HFFc6 (cell line): ENCODE measurements at places on chromosomes 7 and 10. TPM values are rescaled to one million over a fixed set of nuclear protein-coding genes. Genes with fewer than 3 reads are reported as not detected.

PLEKHS1 gene
- total RNA-seq, result 0.05 TPM in 2 of 3 replicates, not detected in the other

OR2A5 gene
- total RNA-seq, result not detected in 3 replicates

DHTKD1 gene
- total RNA-seq, result 10.2 to 13.7 TPM (median 13.6 TPM) in 3 replicates

OR2A1 gene
- not detected in 3 replicates for total RNA-seq

GPR146 gene
- total RNA-seq, result 0.53 to 1.4 TPM (median 0.72 TPM) in 3 replicates

PSMC2 gene
- 167 to 189 TPM (median 168 TPM) in 3 replicates for total RNA-seq

NCF1 gene
- not detected in 3 replicates for total RNA-seq

DNA sequence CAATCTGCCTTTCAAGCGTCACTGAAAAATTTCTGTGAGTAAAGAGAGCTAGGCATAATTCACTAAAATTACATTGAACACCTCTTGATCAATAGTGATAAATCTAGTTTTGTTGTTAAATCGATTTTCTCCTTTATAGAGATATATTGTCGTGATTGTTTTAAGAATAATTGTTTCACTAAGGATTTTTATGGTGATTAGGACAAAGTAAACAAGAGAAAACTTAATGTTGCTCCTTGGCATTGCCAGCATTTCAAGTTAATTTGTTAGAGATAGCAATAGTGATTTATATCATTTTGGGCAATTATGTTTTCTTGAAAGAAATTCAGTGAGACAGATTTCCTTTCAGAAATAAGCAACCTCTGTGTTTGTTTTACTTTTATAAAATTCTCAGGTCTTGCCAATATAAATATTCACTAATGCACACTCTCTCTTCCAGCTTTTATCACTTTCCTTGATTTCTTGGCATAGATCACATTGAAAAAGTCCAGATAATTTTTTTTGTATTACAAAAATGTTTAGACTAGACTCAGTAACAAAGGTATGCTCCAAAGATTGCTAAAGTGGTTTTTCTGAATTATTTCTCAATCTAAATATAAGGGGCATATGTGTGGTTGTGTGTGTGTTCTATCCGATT, 538.7 kb downstream of the TFEC start:
- DNase-seq, result no peak

DNA sequence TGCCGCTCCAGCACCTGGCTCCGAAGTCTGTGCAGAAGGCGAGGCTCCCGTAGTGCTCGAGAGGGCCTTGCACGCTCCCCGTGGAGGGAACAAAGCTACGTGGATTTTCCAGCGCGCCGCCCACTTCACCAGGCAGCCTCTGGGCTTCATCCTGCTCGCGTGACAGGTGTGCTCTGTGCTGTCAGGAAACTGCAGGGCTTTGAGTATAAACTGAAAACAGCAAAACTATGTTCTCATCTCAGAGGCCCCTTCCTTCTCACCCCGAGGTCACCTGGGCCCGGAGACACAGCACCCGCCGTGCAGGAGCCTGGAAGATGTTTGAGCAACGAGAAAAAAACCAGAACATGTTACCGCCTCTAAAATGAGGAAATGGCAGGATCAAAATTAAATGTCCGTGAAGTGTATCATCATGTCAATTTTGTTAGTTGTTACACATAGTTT, 17.6 kb upstream of the GPR146 start:
- DNase-seq, result no peak

DNA sequence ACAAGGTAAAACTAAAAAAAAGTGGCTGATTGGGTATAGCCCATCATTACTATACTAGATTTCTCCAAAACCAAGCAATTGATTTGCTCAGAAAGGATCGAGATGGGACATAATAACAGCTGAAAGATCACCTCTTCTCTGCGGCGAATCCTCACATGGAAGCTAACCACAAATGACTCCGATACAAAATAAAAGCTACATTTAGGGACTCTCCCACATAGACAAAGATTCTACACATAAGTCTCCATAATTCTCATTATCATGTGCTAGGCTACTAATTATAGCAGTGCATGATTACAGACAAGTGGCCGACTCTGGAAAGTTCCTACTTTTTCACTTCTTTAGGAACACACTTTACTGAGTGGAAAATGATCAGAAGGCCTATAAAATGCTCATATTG, 116.9 kb downstream of the RSU1 start:
- DNase-seq, result no peak

GRCh38 chr7:19970514-19970913, 197.1 kb upstream of the TMEM196 start:
- no peak for DNase-seq

GRCh38 chr7:111869280-111869679, 307.0 kb upstream of the IMMP2L start:
- DNase-seq, result no peak

DNA sequence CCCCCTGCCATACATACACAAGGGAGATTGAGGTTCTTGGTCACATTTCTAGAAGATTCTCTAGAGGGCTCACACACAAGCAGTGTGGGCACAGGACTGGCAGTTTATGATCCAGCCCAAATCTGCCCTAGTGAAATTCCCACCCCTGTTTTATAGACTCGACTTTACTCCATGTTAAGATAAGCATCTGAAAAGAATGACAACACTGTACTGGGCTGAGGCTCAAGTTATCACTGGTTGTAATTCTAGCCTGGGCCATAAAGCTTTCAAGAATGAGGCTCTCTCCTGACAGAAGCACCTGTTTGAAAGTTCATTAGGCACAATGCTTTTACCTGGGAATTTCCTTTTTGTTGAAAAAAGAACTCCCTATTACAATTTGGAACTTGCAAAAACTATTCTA, 195.6 kb upstream of the GLI3 start:
- no peak for DNase-seq

DNA sequence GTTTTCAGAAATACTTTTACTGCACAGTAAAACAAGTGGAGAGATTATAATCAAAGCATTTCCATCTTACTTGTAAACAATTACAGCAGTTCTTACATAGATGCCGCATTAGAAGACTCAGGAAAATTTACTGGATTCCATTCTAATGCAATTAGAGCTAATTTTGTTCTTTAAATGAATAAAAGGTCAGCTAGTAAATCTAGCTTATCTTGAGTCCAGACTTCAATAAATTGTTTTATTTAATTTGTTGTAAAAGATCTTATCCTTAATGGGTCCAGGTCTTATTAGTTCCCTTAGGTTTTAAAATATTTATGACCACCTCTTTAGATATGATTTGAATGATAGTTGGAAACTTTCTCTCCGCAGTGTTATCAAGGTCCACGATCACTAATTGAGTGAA, 70.2 kb upstream of the GATA3 start:
- no peak for DNase-seq

DNA sequence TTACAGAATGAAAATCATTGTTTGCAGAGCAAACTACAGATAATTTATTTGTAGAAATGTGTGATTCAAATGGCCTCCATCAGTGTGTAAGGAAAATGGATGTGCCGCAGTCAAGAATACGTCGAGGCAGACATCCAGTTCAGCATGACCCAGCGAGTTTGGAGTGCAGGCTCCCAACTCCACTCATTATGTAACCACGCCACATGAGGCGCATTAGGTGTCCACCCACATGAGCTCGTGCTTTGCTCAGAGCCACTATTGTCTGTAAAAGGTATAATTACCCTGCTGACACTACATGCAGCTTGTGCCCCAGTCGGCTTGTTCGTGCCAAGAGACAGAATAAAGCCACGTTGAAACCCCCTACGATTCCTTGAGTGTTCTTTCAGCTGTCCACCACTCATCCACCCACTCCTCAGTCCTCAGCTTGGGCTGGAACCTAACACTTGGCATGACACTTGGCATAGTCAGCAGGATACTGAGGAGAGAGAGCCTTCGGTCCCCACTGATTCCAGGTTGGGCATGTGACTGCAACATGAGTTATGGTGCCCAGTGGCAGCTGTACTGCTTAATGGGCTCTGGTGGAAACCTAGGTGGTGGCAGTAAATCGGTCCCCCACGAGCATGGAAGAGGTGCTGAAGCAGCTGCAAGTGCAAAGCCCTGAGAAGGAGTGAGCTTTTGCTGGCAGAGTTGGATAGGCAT, 102.7 kb downstream of the BICC1 start:
- no peak for DNase-seq

DNA sequence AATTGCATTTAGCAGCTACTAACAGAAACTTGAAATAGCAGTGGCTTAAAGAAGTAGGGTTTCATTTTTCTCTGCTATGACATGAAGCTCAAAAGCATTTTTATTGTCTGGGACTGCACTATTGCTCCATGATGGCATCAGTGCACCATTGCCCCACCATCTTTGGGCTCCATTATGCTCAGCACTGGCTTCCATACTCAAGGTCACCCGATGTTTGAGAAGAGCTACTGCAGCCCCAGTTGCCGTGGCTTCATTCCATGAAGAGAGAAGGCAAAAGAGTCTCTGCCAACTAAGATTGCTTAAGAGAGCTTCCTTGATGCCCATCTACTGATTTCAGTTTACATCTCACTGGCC, 192.2 kb upstream of the LRGUK start:
- DNase-seq, result peak; percentile 9

DNA sequence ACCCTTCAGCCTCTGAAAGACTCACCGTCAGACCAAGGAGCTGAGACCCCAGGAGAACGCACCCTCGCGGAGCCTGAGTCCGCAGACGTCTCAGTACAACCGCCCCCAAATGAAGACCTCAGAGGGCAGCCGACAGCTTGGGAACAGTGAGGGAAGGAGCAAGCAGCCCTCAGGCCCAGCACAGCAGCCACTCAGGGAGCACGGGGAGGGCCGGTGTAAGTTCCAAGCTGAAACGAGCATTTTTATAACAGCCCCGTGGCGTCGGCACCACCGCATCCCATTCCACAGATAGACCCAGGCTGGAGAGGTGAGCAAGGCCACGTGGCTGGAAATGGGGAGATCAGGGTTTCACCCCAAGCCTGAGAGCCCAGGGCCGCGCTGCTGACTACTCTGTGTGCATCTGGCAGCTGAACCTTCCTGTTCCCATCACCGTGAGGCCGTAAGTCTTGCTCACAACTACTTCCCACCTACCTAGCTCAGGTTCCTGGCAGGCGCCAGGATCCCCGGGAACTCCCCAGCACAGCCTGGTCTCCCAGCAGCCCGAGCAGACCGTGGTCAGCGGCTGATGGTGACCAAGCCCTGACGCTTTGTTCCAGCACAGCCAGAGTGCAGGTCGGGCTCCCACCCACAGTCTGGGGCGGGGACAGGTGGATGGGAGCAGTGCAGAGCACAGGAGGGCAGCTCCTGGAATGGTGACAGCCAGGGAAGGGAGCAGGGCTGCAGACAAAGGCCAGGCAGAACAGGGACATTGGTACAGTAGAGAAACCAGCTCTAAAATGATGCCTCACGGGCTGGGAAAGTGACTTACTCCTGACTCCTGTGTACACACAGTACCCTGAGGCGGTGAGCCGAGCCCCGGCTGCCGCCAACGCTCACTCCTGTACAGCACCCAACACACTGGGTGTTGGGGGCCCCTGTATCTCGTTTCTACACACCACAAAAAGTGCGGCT, 6.1 kb upstream of the NOM1 start:
- no peak for DNase-seq

DNA sequence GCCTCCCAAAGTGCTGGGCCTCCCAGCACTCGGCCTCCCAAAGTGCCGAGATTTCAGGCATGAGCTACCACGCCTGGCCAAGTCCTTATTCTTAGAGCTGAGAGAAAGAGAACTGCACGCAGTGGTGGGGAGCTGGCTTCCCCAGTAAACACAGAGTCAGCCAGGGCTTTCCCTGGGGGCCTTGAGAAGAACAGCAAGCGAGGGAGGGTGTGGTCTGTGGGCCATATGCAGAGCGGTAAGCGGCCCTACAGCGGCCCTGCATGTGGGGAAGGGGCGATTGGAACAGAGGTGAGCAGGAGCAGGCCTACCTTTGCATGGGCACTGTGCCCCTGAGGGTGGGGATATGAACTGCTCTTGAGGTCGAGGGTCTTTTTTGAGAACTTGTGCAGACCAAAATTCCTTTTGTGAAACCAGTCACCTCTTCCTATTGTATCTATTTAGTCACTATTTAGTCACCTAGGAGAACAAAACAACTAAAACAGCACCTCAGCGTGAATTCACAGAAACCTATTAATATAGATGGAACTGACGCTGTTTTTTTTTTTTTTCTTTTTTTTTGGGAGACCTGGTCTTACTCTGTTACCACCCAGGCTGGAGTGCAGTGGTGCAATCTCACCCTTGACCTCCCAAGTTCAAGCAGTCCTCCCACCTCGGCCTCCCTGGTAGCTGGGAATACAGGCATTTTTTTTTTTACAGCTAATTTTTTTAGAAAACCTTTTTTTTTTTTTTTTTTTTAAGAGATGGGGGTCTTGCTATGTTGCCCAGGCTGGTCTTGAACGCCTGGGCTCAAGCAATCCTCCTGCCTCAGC, 36.9 kb upstream of the SH2D4B start:
- no peak for DNase-seq

- no peak for DNase-seq
Observed at GRCh38 chr7:82114237-82114636, 329.3 kb downstream of the CACNA2D1 start.

DNA sequence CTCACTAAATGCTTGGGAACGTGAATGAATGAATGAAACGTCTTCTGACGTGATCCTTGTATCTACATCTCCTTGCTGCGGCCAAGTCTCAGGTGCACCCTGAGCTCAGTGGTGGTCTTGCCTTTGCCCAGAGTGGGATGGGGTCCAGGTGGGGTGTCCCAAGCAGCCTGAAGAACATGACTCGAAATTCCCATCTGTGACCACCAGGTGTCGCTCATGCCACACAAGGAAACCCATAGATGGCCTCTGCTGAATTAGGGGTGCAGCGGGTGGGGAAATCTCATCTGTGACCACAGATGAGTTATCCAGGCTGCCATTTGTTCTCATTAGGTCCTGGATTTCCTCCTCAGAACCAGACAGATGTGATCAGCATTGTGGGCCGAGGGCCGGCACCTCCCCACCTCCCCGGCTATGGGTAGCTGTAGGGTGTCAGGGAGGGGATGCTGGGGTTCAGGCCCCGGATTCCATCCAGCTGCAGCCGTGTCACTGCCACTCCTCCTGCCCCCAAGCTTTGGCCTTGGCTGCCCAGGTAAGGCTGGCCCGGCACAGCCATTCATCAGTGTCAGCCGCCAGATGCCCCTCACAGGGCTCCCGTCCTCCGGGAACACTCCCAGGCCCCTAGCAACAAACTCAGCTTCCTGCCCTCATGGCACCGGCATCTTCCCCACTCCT, 21.0 kb upstream of the GNA12 start:
- DNase-seq, result peak; percentile 54

- DNase-seq, result no peak
Observed at GRCh38 chr10:100960251-100960650, 9.1 kb upstream of the SEMA4G start.

DNA sequence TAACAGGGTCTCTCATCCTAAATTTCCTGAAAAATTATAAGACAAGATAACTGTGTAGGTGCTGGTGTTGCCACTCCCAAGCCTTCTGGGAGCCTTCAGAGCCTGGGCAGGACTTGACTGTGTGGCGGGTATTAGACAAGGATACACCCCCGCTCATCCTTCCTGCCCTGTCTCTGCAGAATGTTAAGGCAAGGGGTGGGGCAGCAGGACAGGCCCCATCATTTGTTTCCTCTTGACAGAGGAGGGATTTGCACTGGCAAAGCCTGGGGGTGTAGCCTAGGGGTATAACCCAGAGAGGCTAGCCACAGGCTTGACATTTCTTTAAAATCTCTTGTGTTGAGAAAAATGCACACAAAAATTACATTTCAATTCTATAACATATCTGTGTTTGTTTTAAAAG, 63.5 kb downstream of the GOLGA7B start:
- DNase-seq, result no peak

- no peak for DNase-seq
Observed at GRCh38 chr7:6171532-6172223, 100.7 kb downstream of the CYTH3 start.
